ENCODE measurements at places on chromosomes 3 and 15.

DNA sequence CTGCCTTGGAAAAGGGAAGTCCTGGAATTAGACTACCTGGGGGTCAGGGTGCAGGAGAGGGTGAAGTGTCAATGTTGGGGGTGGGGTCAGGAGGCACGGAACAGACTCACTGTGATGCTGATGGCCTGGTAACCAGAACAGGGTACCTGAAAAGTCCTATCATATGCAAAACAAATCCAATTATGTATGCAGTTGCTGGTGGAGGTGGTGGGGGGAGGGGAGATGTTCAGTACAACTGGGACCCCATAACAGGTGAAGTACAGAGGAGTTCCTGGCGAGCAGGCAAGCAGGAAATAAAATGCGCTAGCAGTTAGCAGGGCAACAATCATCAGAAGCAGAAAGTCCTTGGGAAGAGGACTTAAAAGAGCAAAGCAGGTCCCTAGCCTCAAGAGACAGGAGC is 4.2 kb upstream of the KATNBL1 start:
- H3K27ac ChIP-seq, result no peak overlapping the region
- no peaks in the 10 kb centered on the region for H3K36me3 ChIP-seq
- no peaks in the 10 kb centered on the region for H3K27me3 ChIP-seq
- no peaks in the 10 kb centered on the region for H3K4me1 ChIP-seq
- H3K4me3 ChIP-seq, result no peak overlapping the region

DNA sequence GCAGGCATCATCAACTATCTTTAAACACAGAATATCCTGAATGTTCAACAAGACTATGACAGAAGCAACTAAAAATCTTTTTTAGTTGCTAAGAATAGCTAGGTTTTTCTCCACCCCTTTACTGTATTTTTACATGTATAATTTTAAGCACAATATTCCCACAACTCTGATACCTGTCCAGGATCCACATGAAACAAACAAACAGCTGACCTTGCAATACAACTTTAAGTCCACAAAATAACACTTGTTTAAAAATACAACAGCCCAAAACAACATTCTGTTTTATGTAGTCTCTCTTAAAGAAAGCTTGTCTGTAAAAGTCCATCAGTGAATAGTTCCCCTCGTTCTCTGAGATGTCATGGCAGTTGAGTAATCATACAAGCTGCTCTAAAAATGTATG is 41.1 kb downstream of the IFT57 start:
- peaks cover 7% of the 10 kb centered on the region for H3K36me3 ChIP-seq
- no peaks in the 10 kb centered on the region for H3K27me3 ChIP-seq
- no peak overlapping the region for H3K4me3 ChIP-seq
- H3K4me1 ChIP-seq, result no peaks in the 10 kb centered on the region
- no peak overlapping the region for H3K27ac ChIP-seq
- no peak for DNase-seq

DNA sequence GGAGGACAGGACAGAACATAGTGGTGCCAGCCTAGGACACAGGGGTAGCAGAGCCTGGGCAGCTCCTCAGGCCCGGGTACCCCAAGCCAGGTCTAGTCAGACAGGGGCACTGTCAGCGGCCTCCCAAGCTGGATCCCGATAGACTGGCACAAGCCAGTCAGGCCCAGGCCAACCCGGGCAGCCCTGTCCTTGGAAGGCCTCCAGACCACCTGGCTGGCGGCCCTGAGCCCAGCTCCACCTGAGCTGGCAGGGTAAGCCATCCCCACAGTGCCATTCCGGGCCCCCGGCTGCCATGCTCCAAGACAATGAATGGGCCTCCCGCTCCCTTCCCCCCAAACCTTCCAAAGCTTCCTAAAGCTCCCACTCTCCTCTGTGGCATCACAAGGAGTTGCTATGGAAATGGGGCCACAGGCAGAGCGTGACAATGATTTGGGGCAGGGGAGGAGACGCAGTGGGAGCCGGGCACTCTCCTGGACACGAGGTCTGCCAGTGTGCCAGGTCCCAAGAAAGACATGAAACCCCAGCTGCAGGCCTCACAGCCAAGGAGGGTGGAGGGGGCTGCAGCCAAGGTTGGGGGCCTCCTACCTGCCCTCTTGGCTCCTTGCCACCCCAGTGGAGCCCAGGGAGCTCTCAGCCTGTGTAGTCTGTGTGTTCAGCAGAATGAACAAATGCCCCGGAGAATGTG is 165.6 kb upstream of the LINGO1 start:
- no peaks in the 10 kb centered on the region for H3K4me1 ChIP-seq
- H3K4me3 ChIP-seq, result no peak overlapping the region
- no peaks in the 10 kb centered on the region for H3K27me3 ChIP-seq
- no peak overlapping the region for H3K27ac ChIP-seq
- DNase-seq, result no peak

DNA sequence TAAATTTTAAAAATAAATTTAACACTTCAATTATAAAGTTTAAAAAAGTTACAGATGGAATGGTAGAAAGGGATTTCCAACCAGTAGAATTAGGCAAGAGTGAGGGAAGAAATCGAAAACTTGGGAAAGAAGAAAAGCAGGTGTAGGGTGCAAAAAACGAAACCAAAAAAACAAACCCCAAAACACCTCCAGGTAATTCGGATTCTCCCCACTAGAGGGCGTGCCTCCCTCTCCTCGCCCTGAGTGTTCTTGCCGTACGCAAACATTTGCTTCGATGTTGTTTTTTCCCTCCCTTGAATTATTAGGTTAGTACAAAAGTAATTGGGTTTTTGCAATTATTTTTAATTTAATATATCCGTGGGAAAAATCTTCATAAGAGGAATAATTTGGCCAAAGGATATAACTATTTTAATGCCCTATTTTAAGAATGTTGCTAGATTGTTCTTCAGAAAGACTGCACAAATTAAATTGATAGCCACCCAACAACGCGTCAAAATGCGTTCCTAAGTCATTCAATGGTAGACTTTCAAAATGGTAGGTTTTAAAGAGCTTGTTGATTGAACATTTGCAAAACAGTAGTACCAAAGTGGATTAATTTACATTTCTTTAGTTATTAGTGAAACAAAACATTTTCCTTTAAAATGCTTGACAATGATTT is 63.7 kb downstream of the SLC30A4 start:
- no peaks in the 10 kb centered on the region for H3K36me3 ChIP-seq
- H3K27me3 ChIP-seq, result no peaks in the 10 kb centered on the region
- H3K27ac ChIP-seq, result no peak overlapping the region

DNA sequence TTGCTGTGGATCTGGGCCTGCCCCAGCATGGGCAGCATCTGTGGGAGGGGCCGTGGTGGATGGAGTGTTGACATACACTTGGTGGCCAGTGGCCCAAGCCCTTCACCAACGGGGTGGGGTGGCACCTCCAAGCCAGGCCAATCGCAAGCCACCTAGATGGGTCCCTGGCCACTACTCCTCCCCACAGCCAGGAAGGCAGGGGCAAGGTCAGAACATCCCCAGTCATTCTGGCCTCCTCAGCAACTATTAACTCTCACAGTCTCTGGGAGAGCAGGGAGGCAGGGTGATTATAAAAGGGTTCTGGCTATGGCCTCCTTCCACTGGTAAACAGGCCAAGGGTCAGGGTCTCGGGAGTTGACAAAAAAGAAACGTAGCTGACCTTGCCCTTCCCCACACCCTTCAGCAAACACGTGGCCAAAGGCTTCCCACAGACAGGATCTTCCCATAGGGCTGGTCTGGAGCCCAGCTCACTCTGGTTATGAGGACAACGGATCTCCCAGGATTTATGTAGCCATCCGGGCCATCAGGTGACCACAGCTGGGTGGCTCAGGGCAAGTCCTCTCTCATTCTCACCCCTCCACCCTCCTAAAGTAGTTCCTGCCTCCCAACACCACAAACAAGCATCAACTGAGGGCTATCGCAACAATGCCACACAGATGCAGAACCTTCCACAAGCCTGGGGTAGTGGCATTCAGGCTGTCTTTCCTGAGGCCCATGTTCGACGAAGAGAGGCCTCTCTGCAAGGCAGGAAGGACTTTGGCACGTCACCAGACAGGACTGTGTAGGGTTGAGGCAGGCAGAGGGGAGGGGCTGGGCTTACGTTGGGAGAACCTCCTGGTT is 18.9 kb downstream of the TLE3 start:
- no peak overlapping the region for H3K4me3 ChIP-seq
- H3K27me3 ChIP-seq, result no peaks in the 10 kb centered on the region
- H3K4me1 ChIP-seq, result no peaks in the 10 kb centered on the region
- no peak for DNase-seq
- no peak overlapping the region for H3K27ac ChIP-seq
- H3K36me3 ChIP-seq, result peaks cover 45% of the 10 kb centered on the region

DNA sequence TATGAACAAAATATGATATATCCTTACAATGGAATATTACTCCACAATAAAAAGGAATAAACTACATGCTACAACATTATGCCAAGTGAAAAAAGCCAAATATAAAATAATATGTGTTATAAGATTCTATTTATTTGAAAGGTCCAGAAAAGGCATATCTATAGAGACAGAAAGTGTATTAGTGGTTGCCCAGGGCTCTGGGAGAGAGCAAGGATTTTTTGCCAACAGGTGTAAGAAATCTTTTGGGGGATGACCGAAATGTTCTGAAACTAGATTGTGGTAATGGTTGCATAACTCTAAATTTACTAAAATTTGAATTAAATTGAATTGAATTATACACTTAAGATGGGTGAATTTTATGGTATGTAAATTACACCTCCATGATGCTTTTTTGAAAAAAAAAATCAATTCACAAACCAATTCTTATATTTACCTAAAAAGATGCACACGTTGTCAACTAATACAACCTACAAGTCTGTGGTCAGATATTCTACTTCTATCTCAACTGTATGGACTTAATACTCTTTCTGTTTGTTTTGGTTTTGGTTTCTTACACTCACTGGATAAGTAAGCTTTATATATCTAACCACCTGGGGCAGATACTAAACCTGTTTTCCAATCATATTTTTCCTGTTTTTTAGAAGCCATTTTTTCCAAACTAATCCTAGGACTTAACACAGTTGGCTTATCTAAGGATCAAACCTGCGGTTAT is 75.8 kb downstream of the FBN1 start:
- no peak overlapping the region for H3K27ac ChIP-seq
- peaks cover 11% of the 10 kb centered on the region for H3K4me1 ChIP-seq
- H3K4me3 ChIP-seq, result no peak overlapping the region
- no peak for DNase-seq
- H3K36me3 ChIP-seq, result no peaks in the 10 kb centered on the region

DNA sequence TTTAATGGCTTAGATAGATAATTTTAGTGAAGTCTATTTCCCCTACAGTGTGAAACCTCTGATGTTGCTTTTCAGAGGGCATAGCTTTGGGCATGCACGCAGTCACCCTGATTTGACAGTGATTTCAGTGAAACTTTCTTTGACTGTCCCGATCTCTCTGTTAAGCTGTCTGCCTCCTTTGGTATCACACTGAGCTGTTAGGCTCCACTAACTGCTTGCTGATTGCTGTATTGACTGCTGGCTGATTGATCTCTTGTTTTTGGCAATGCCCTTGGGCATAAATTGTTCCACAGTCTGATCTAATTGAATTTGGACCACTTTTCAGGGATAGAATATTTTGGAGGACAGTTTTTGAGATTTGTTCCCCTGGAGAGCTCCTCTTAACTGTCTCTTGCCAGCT is 68.5 kb upstream of the CCDC54 start:
- no peak overlapping the region for H3K4me3 ChIP-seq
- no peaks in the 10 kb centered on the region for H3K27me3 ChIP-seq
- no peaks in the 10 kb centered on the region for H3K4me1 ChIP-seq
- no peak overlapping the region for H3K27ac ChIP-seq
- H3K36me3 ChIP-seq, result no peaks in the 10 kb centered on the region
- no peak for DNase-seq

DNA sequence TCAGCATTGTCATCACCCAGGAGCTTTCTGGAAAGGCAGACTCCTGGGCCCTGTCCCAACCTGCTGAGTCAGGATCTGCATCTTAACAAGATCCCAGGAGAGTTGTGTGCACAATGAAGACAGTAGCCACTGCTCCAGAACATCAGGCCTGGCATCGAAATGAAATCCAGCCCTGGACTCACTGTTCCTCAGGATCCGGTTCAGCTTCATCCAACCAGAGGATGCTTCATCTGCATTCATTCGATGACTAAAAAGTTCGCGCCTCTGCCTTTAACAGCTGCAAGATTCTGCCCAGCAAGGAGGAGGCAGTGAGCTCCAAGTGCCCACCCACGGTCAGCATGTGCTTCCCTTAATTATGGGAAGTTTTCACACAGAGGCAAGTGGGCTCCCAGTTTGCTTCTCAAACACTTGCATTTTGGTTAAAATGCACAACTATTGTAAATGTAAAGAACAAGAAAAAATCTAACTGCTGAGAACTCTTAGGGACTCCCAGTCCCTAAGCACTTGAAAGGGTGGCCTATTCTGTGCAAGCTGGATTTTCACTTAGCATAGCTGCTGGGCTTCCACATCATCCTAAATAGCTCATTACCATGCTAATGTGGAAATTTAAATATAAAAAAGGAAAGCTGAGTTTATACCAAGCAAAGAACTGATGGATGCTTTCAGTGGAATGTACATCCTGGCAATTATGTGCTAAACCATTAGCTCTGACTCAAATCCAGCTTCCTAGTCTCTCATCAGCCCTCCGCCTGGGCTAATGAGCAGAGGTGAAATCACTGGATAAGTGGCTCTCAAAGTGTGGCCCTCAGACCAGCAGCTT is 25.5 kb upstream of the ESYT3 start:
- H3K4me1 ChIP-seq, result no peaks in the 10 kb centered on the region
- DNase-seq, result no peak
- no peak overlapping the region for H3K27ac ChIP-seq
- peaks cover 19% of the 10 kb centered on the region for H3K36me3 ChIP-seq
- no peak overlapping the region for H3K4me3 ChIP-seq

DNA sequence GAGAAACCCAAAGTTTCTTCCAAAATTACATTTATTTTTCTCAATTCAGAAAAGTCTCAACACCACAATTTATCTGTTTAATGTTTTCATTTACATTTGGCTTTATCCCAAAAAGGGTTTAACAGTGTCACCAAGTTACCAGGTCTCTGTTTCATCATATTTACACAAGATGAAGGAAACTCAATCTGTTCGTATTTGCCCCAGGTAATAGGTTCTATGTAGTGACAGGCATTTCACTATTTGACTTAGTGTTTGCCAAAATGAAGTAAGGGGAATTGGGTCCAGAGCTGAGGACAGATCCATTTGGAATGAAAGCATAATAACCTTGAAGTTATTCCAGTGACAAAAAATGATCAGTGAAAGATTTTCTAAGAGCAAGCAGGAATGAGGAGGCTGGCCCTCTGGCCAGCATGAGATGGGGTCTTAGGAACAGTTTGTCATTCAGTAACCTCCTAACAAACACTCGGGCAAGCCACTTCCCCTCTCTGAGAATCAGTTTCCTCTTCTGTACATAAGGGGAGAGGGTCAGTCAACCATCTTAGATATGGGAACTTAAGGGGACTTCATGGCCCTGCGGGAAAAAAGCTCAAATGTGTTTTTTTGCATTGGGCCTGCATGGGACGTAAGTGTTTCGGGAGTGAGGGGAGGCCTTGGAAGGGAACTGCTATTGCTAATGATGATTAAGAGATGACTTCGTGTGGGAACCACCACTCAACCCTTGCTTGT is 31.8 kb downstream of the UMPS start:
- DNase-seq, result no peak
- no peak overlapping the region for H3K4me3 ChIP-seq
- no peaks in the 10 kb centered on the region for H3K27me3 ChIP-seq
- H3K36me3 ChIP-seq, result peaks cover 48% of the 10 kb centered on the region
- H3K4me1 ChIP-seq, result peaks cover 11% of the 10 kb centered on the region
